COLO829 (cell line): ENCODE measurements at places on chromosomes 11 and 22.

- DNase-seq: no peak
Observed at GRCh38 chr22:26884921-26885320, 227.5 kb downstream of the MIAT start.

GRCh38 chr11:3907590-3907989, 52.1 kb downstream of the STIM1 start:
- no peak for DNase-seq

- DNase-seq: no peak
Observed at GRCh38 chr11:70953720-70954119, 298.7 kb downstream of the SHANK2 start.

DNA sequence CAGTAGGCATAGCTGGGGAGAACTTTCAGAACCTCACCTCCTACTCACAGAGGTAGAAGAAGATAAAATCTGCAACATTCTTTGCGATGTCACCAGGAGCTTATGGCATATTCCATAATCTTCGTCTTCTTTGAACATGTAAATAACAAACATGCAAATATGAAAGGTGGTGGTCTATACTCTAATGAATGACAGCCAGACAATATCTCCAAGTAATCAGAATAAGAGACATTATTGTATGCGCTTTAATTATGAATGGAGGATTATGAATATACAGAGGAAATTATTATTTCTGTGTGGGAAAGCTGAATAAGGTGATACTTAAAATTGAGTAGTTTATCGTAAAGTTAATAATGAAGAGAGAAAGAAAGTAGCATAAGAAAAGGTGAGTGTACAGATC, at the start of gene OR52B4:
Gene OR52B4 (minus strand): TSS at position 101 of the 400 bp plus-strand sequence. CDS start 91 bp downstream, at position 10.
- no peak for DNase-seq

DNA sequence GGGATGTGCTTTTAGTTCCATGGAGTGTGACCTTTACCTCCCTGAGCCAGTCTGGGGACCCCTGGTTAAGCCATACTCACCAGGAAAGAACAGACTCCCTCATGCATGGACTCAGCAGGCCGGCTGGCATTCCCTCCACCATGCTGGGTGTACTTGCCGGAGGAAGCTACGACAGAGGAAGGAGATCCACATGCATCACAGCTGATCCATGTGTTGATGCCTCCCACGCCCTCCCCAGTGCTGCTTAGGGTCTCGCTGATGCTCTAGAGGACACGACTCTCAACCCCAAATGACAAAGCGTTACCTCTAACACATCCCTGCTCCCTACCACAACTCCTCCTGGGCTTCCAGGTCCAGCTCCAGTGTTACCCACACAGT, 39.8 kb downstream of the GAB4 start:
- DNase-seq: no peak

DNA sequence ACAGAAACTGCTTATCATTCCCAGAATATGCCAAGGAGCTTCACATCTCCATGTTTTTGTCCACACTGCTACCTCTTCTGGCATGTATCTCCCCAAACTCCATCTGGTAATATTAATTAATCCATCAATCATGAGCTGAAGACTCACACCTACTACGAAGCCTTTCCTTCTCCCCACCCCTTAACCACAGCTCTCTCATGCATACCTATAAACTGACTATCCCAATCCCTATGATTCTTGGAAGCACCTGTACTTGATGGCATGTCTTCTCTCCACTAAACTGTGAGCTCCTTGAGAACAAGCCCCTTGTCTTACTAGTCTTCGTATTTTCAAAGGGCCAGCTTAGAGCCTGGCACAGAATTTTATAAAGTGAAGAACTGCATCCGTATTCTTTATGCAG, 47.3 kb downstream of the RELT start:
- DNase-seq: no peak

DNA sequence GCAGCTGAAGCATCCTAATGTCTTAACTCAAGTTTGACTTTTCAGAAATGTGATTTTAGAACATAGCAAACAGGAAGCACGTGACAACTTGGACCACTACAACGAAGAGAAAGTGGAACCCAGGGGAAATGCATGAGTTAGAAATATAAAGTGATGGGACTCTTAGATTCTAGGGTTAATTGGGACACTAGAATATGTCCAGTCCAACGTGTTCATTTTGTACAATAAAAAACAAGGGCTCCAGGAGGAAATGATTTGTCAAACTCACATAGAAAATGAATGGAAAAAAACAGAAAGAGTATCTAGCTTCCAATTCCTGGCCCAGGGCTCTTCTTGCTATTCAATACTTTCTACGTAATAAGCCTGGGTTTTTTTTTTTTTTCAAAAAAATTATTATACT, 30.7 kb downstream of the TIMP3 start:
- DNase-seq: no peak

- peak; percentile 46 for DNase-seq
Observed at GRCh38 chr11:124415356-124415923, 9.2 kb downstream of the OR8B4 start.

DNA sequence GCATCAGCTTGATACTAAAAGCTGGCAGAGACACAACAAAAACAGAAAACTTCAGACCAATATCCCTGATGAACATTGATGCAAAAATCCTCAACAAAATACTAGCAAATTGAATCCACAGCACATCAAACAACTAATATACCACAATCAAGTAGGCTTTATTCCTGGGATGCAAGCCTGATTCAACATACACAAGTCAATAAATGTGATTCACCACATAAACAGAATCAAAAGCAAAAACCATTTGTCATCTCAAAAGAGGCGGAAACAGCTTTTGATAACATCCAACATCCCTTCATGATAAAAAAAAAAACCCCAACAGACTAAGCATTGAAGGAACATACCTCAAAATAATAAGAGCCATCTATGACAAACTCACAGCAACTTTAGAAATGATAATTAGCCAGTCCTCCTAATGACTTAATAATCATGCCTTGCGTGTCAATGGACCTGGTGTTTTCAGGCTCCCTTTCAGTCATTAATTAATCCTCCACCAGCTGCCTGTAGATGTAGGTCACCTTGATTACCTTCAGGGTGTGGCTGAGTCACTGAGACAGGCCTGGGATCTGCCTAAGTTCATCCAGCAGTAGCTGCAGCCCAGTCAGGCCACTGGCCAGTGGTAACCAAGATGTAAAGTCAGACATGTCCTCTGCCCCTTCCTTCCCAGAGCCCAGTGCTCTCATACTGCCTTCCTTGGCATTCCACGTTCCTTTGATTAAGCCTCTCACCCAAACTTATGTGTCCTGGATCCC, 109.8 kb downstream of the EHF start:
- DNase-seq: no peak

- DNase-seq: no peak
Observed at GRCh38 chr11:70030412-70030811, 47.7 kb upstream of the ANO1 start.

DNA sequence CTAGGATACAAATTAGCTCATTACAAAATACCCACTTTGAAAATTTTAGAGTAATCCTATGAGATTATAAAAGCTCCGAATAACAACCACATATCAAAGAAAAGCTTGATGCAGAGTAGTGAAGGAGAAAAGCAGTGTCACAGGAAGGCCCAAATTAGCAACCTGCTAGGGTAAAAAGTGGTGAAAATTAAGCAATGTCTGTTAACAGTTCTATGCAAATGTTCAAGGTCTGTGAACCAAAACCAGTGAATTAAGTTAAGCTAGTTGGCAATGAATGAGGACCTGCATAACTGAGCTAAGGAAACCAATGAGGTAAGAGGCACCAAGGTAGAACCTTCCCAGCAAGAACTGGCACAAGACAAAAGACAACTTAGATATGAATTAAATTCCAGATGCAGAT, 29.6 kb downstream of the PRDM10 start:
- no peak for DNase-seq

DNA sequence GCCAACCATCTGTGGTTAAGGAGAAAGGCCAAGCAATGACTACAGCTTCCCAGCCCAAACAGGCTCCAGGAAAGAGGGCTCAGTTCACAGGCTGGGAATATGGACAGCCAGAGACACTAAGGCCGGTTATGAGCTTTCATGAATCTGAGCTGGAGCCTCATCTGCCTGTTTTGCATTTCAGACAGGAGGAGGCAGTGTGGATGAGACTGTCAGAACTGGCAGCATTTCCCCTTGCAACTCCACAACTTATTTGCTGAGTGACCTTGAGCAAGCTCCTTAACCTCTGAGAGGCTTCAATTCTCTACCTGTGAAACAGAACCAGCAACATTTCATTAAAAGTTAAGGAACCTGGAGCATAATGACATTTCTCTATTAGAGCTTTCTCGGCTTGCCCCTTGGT, 264.0 kb downstream of the ETS1 start:
- DNase-seq: peak; percentile 8

DNA sequence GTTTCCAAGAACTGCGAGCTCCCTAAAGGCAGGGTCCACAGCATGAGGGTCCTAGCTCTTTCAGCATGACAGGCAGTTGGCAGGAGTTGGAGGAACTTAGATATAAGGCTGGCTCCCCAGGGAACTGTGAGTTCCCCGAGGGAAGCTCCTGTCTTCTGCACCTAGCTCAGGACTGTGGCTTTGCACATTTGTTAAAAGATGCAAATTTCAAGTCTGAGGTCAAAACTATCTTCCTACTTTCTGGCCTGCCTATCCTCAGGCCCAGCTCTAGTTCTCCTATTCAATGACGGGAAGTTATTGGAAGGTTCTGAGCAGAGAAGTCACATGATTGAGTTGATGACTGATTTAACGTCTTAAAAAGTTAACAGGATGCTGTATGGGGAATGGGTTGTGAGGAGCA, 11.7 kb upstream of the UCP3 start:
- DNase-seq: no peak

- no peak for DNase-seq
Observed at GRCh38 chr11:124534051-124534450, 9.4 kb downstream of the OR8B12 start.

- DNase-seq: peak; percentile 96
Observed at GRCh38 chr22:50562523-50563412, at the start of gene SYCE3. TSS of gene SYCE3 (minus strand) at chr22:50562919. CDS start at chr22:50556405, 6,514 bp downstream.

GRCh38 chr11:82754410-82754809, 20.7 kb upstream of the FAM181B start:
- no peak for DNase-seq

DNA sequence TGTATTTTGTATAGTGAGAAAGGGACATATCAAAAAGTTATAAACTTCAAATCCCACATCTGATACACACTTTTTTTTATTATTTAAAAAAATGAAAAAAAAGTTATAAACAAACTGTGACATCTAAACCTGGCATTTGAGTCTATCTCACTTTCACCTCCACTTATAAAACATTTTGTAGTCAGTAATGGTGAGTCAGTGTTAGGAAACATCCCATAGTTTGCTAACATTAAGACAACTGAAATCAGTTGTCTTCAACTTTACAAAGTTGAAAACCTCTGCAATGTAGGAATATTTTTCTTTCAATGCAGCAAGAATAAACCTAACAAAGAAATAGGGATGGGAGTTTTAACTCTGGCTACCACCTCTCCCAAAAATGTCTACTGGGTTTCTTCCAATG, 47.7 kb downstream of the SLC35F2 start:
- DNase-seq: no peak

- DNase-seq: no peak
Observed at GRCh38 chr11:128902515-128903066, 11.4 kb downstream of the KCNJ5 start.

DNA sequence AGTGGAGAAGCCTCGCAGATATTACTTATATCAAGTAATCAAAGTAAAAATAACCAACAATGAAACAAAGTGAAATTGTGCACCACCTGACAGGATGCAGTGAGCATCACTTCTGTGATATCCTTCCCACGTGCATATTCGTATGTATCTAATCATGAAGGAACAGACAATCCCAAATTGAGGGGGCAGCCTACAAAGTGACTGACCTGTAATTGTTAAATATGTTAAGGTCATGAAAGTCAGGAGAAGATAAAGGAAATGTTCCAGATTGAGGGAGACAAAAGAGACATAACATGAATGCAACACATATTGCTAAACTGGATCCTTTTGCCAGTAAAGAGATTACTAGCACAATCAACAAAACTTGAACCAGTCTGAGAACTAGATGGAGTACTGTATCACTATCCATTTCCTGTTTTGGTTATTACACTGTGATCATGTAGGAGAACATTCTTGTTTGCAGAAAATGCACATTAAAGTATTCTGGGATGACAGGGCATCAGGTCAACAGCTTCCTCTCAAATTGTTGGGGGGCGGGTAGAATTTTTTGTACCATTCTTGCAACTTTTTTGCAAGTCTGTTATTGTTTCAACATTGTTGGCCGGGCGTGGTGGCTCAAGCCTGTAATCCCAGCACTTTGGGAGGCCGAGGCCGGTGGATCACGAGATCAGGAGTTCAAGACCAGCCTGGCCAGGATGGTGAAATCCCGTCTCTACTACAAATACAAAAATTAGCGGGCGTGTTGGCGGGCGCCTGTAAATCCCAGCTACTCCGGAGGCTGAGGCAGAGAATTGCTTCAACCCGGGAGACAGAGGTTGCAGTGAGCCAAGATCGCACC, 2.0 kb downstream of the SBF2 start:
- no peak for DNase-seq

DNA sequence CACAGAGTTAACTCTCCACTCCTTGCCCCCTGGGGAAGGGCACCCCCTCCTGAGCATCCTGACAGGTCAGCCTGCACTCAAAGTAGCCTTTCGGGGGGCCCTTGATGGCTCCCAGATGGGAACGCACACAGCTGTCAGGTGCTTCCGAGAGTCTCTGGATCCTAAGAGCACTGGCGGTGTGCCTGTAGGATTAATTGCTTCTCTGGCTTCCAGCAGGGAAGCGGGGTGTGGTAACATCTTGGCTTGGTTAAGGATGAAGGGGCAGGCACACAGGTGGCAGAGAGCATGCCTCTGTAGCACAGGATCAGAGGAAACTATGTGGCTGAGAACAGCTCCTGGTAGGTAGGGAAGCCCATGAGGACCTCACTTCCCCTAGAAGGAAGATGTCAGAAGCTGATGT, 199.8 kb downstream of the MIAT start:
- no peak for DNase-seq

GRCh38 chr11:35717520-35717919, 54.9 kb downstream of the TRIM44 start:
- no peak for DNase-seq

GRCh38 chr11:106321601-106322000, 244.1 kb downstream of the AASDHPPT start:
- no peak for DNase-seq

DNA sequence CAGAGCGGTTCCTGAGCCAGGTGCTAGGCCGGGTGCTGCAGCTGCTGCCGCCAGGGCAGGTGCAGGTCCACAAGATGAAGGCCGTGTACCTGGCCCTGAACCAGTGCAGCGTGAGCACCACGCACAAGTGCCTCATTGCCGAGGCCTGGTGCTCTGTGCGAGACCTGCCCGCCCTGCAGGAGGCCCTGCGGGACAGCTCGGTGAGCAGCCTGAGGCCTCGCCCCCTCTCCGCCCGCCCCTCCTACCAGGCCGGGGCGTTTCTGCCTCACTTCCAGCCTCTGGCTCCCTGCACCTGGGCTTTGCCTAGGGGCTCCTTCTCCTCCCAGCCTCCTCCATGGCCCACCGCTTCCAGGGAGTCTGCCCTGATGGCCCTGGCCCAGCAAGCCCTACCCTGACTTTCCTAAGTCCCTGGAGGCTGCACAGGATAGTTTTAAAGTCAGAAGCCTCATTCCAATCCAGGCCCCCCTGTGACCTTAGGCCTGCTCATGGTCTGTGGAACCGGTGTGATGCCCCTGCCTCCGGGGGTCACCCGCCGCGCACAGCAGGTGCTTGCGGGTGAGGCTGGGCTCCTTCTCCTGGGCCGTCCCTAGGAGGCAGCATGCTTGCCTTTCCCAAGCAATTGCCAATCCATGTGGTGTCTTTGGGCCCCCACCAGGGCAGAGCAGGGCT, 5.5 kb downstream of the TCIRG1 start:
- DNase-seq: no peak
